ENCODE measurements at places on chromosomes 11 and 22.

GRCh38 chr11:77747381-77747969, 73.0 kb downstream of the RSF1 start:
- DNase-seq = no peak

DNA sequence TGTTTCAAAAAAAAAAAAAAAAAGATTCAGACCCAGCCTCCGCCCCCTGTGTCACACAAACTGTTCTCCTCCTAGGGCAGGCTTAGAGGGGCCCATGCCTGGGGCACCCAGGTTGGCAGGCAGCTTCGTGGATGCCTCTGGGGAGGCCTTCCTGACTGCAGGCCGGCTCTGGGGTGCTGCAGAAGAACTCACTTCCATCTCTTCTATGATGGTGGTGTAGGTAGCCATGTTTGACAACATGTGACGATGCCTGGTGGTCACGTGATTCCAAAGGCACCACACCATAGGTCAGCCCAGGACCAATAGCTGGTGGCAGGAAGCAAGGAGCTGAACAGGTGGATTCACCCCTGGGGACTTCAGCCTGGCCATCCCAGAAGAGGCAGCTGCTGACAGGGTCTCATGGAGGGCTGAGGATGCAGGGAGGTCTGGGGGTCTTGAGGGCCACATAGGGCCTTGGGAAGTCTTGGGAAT, 24.1 kb upstream of the CELSR1 start:
- no peak for DNase-seq

DNA sequence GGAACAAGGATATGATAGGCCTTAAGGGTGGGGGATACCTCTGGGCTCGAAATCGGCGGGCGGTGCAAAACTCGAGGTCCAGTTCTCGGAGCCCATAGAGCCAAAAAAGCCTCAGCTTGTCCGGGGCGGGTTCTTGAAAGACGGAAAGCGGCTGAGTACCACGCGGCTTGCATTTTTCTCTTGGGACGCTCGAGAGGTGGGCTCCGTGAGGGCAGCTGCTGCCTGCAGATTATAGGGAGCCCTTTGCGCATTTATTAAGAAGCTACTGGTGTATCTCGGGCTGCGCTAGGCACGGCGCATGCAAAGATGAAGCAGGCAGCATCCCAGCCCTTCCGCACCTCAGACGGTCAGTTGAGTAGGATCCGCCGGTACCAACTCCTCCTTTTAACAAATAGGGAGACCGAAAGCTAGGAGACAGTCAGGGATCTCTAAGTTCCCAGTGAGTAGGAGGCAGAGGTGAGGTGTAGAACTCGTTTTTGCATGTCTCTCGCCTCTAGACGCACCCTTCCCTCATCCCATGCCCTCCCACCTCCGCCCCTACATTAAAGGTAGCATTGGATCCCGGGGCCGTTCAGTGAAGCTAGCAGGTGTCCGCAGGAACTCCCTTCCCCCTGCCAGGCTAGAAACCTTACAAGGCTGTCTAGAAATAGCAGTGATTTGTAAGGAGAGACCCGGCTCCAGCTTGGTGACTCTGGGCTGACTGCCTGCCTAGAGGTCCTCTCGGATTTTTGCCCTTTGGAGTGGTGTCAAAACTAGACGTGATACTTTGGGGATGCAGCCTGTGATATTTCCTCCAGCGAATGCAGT, 768 bp downstream of the LDHA start:
- DNase-seq = peak; percentile 17

DNA sequence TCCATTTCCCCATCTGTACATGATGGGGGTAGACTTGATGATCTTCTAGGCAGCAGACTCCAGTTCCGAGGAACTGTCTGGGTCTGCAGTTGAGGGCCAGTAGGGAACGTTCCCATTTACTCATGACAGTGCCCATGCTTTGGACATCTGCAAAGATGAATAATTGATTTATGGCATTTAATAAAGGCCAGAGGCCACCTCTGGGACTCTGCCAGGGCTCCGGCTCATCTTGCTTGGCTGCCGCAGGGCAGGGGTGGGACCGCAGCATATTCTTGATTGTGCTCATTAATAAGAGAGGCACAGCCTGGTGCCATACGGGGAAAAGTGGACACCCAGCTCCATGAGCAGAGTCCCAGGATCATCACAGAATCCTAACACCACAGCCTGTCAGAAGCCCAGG, 28.1 kb upstream of the KLHL35 start:
- no peak for DNase-seq

DNA sequence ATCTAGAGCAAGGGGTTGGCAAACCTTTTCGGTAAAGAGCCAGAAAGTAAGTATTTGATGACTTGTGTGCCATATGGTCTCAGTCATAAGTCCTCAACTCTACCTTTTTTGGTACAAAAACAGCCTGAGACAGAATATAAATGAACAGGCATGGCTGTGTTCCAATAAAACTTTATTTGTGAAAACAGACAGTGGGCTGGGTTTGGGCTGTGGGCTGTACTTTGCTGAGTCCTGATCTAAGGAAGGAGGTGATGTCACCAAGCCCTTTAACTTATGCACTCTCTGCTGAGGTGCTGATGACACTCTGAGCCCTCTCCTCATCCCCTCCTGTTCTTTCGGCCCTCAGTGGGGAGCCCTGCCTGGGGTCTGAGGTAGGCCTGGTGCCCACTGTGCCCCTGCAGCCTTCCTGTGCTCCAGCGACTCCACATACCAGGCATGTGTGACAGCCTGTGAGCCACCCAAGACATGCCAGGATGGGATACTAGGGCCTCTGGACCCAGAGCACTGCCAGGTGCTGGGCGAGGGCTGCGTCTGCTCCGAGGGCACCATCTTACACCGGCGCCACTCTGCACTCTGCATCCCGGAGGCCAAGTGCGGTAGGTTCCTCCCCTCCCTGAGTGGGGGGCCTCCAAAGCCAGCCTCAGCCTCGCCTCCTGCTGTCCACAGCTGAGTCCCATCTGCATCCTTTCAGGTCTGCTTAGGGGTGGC, 85.9 kb upstream of the MYOD1 start:
- DNase-seq = no peak

- DNase-seq = no peak
Measured at GRCh38 chr11:46296528-46297448, 19.3 kb downstream of the CREB3L1 start.

DNA sequence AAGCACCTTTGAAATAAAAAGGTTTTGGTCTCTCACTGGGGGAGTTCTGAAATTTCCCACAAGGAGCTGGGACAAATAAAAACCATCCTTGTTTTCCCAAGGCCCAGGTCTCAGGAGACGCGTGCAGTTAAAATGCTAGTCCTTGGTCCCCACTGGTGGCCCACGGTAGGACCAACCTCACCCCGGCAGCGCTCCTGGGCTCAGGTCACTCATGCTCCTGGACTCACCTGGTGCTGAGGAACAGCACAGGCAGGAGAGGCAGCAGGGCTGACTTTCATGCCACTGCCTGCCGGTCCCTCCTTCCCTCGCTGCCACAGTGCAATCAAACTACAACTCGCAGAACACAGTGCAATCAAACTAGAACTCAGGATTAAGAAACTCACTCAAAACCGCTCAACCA, 356.8 kb upstream of the CCDC179 start:
- no peak for DNase-seq

- no peak for DNase-seq
Measured at GRCh38 chr22:45510376-45511232, 7.9 kb downstream of the FBLN1 start.

GRCh38 chr11:80745416-80745815, 1304.6 kb upstream of the TENM4 start:
- DNase-seq = no peak

GRCh38 chr11:24932110-24933000, 435.5 kb downstream of the LUZP2 start:
- no peak for DNase-seq

DNA sequence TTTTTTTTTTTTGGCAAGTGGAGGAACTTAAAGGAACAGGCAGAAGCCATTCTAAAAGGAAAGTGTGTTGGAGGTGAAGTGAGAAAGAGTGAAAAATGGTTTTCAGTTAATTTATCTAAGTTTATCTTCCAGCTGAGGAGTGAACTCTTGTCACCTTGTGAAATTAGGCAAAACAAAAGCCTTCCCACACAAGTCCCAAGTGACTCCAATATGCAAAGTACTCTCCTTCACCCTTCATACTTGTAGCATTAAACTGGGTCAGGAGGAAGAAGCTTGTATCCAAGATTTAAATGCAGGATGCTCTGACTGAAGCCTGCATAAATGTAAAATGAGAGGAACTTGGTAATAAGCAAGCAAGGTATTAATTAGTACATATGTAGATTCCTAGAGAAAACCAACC, 796.8 kb downstream of the DLG2 start:
- DNase-seq = no peak

DNA sequence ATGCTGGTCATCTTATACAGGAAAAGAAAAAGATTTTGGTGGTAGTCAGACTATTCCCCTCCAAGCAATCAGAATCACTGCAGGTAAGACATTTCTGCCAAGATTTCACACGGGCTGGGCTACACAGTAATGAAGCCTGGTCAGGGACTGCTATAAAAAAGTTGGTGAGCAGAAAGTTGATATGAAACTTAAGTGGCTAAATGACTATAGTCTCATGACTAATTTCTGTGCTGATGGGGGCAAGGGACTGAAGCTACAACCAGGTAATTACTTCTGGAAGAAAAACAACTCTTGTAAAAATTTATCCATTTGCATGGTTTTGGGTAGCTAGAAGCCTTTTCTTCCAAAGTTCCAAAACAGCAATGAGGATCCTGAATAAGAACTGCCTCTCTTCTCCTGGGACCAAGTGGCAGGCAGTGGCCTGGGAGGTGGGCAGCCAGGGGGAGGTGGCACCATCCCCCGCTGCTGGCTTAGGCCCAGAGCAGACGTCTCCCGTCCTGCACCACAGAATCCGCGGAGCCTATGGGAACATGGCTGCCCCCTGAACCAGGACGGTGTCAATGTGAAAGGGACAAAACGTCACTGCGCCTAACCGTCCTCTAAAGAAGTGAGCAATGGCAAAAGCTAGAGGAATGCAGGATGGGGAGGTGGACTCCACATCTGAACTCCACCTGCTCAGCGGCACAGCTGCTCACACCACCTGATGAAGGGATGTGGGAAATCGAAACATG, 122.6 kb upstream of the LMO1 start:
- no peak for DNase-seq

DNA sequence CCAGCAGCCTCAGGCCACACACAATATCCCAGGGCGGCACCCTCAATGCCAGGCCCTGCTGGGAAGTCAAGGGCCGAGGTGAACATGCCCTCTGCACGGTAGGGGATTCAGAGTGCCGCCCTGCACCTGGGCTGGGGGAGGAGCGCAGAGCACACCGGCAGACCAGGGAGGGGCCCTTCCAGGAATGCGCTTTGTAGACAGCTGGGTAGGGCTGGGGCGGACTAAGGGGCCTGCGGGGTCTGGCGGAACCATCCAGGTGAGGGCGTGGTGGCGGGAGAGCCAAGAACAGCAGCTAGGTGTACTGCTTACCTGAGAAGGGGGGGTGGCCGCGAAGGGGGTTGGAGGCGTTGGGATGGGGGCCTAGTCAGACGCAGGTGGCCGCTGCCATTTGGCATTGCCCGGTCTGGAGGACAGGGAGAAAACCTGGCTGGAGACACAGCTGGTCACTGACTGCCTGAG, 26.0 kb downstream of the DUSP8 start:
- DNase-seq = no peak

DNA sequence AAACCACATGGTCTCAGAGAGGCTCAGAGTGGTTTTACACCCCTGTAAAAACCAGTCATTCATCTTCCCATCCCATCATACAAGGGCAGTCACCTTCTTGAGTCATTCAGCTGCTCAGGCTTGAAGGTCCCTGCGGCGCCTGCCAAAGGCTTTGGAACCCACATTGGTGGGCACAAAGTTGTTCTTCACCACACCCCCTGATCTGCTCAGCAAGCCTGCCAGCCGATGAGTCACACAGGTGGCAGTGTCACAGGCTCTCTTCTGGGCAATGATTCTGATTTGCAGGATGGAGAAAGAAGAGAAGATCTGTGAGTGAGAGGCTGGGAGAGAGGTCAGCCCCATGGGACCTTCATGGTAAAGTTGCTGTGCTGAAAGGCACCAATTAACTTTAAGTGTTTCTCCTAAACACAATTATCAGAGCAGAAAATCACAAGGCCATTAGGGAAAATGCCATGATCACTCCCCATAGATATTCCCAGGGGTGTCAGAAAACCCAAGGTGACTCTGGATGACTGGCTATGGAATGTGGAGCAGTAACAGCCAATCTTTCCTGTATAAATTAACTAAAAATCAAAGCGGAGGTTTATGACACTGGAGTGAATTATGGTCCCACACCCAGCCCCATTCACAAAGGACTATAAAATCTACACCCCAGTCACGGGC, 4.4 kb downstream of the CALCA start:
- no peak for DNase-seq

- DNase-seq = no peak
Measured at GRCh38 chr11:130886704-130887103, 29.6 kb downstream of the SNX19 start.

GRCh38 chr22:28442264-28442710, 237.4 kb downstream of the TTC28 start:
- peak; percentile 42 for DNase-seq

GRCh38 chr22:45518136-45518535, 15.5 kb downstream of the FBLN1 start:
- DNase-seq = no peak

DNA sequence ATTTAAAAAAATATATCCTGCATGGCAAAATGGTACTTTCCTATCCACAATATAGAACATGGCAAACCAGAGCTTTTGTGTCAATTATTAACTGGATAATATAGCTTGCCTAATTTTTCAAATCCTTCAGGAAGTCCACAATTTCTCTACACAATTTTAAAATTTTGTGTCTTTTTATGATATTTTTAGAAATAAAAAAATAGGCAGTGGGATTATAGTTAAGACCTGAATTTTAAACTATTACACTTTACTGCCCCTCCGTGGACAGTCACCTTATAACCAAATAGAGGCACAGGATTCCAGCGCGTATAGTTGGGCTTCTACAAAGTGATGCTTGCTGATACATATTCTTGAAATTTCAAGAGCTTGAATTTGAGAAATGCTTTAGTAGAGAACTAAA, 2.1 kb upstream of the DMC1 start:
- DNase-seq = no peak

- peak; percentile 81 for DNase-seq
Measured at GRCh38 chr11:67613960-67614715, 7.4 kb downstream of the NDUFV1 start.

- peak; percentile 56 for DNase-seq
Measured at GRCh38 chr22:44068422-44069191, 44.5 kb downstream of the PARVB start.

GRCh38 chr11:124384399-124384798, at the start of gene OR8B2:
Gene OR8B2, minus strand, starts transcription at chr11:124384499. Its CDS starts 1,156 bp downstream, at chr11:124383343.
- DNase-seq = no peak

DNA sequence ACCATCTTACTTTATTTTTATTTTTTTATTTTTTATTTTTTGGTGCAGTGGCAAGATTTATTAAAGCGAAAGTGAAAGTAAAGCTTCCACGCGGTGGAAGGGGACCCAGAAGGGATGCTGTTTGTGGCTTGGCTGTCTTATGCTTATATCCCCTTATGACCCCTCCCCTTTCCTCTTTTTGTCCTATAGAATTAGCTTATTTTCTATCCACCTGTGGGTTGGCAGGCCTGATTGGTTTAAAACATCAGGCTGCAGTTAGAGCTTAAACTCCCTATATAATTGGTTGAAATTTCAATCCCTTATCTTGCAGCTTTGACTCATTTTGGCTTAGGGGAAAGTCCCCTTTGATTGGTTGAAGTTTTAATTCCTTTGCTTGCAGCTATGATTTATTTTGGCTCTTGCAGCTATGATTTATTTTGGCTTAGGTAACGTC, 50.5 kb downstream of the NNMT start:
- no peak for DNase-seq
